NCI-H1105 treated with DMSO at 0.1 percent for 48 hours (cell line): ENCODE measurements at places on chromosomes 13 and 19.
A peak's percentile ranks its signal among the peaks of the same experiment; 100 is the strongest.

GRCh38 chr19:31066385-31066784 lies 282.9 kb downstream of the TSHZ3 start:
- peak; percentile 24 for DNase-seq

DNA sequence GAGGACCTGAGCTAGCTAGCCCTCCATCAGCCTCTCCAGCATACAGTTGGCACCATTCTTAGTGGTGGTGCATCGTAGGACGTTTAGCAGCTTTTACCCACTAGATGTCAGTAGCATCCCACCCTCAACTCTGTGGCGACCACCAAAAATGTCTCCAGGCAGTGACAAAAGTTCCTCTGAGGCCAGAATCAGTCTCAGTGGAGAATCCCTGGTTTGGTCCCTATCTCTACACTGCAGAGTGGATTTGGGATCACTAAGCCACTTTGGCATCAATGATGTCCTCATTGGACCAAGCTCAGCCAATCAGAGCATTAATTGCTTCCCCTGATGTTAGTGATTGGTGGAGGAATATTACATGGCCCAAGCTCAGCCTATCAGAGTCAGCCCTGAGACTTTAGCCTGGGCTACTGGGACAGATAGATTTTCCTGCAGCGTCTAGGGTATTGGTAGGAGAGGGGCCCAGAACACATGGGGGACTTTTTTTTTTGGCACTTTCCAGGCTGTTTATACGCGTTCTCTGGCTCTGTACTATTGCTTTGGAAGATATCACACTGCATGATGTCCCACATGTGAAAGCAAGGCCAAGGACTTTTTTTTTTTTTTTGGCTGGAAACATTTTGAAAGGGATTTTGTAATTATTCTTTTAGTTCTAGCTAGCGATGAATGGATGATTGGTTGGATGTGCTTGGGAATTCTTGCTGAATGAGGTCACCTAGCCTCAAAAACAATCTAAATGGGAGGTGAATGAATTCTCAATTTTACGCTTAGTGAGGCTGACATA lies 7.0 kb downstream of the TMEM221 start:
- no peak for DNase-seq

- peak; percentile 93 for DNase-seq
Measured at GRCh38 chr19:57599761-57600383, at the start of gene ZNF530. Gene ZNF530, plus strand, starts transcription at chr19:57599885. Its CDS starts 4,461 bp downstream, at chr19:57604346.

- DNase-seq, result no peak
Measured at GRCh38 chr19:55209693-55210472, 582 bp upstream of the PTPRH start.

- DNase-seq, result no peak
Measured at GRCh38 chr13:101706651-101707050, 254.2 kb downstream of the ITGBL1 start.

DNA sequence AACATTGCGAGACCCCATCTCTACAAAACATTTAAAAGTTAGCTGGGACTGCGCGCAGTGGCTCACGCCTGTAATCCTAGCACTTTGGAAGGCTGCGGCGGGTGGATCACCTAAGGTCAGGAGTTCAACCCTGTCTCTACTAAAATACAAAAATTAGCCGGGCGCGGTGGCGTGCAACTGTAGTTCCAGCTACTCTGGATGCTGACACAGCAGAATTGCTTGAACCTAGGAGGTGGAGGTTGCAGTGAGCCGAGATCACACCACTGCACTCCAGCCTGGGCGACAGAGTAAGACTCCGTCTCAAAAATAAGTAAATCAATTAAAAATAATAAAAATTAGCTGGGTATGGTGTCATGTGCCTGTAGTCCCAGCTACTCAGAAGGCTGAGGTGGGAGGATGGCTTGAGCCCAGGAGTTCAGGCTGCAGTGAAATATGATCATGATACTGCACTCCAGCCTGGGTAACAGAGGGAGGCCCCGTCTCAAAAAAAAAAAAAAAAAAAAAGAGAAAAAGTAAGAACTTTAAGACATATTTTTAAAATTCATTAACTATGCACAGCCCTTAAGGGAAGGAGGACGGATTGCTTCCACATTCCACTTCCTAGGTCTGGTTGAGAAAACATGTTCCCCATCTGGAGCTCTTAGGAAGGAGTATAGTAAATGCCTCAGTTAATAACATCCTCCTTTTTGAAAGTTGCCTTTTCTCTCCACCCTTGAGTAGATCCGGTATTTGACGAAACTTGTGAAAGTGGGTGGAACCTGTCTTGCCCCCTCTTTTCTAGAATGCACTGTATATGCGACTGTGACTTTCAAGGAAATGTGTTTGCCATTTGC lies 26.1 kb downstream of the EXOC3L2 start:
- DNase-seq, result no peak

DNA sequence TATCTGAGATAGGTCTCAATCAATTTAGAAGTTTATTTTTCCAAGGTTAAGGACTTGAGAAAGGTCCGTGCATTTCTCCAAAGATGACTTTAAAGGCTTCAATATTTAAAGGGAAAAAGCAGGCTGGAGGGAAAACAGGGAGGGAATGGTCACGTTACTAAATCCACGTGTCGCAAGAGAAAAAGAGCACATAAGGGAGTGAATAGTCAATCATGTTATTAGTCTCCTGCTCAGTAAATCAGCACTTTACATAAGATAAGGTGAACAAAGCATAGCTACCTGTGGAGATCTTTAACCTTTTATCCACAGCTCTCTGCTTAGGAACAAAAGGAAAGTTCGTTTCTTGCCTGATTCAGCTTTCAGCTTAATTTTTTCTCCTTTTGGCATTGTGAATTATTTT lies 31.3 kb upstream of the LSM14A start:
- no peak for DNase-seq

DNA sequence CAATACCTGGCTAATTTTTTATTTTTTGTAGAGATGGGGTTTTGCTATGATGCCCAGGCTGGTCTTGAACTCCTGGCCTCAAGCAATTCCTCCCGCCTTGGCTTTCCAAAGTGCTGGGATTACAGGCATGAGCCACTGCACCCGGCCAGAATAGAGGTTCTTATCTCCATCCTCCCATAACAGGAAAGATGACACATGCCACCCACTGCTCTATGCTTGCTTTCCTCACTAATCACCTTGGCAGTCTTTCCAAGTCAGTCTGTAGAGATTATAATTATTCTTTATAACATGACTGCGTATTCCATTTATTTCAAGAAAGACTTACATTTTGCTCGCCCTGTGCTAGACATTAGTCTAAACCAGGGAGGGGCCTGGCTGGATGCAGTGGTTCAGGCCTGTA lies 6.7 kb downstream of the VAV1 start:
- no peak for DNase-seq

- peak; percentile 51 for DNase-seq
Measured at GRCh38 chr13:21124852-21125251, 51.5 kb downstream of the SKA3 start.

DNA sequence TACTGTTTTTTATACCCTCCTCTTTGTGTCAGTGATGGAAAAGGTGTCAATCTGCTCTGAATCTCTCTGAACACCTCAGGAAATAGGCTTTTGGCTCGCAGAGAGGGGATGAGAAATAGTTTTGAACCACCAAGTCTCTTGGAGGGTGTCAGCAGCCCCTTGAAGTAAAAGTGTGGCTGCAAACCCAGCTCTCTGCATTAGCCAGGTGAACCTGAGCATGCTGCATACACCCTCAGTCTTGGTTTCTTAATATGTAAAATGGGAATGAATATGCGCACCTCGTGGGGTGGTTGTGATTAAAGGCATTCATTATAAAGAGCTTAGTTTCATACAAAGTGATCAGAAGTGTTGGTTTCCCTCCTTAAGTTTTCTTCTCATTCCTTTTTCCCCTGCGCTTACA lies 1.4 kb upstream of the DHRS12 start:
- no peak for DNase-seq

- DNase-seq, result no peak
Measured at GRCh38 chr19:46115396-46116106, 8.9 kb downstream of the IGFL3 start.

GRCh38 chr19:29098863-29099481 lies 114.0 kb downstream of the UQCRFS1 start:
- no peak for DNase-seq

DNA sequence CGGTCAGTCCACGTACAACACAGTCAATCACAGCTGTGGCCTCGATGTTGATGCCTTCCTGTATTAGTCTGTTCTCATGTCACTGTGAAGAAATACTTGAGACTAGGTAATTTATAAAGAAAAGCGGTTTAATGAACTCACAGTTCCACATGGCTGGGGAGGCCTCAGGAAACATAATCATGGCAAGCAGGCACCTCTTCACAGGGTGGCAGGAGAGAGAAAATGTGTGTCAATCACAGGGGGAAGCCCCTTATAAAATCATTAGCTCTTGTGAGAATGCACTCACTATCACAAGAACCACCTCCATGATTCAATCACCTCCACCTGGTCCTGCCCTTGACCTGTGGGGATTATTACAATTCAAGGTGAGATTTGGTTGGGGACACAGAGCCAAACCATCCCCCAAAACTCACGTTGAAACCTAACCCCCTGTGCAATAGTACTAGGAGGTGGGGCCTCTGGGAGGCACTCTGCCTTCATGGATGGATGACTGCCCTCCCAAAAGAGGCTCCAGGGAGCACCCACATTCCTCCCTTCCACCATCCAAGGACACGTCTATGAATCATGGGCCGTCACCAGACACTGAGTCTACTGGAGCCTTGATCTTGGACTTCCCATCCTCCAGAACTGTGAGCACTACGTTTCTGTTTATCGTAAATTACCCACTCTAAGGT lies 2.3 kb upstream of the PROZ start:
- DNase-seq, result no peak
